ENCODE measurements at places on chromosomes 5 and 9.

GRCh38 chr5:18314192-18314778 lies 680.0 kb downstream of the TAF11L14 start:
- no peak for DNase-seq

GRCh38 chr9:77063645-77064285 lies 44.3 kb downstream of the FOXB2 start:
- DNase-seq = no peak

DNA sequence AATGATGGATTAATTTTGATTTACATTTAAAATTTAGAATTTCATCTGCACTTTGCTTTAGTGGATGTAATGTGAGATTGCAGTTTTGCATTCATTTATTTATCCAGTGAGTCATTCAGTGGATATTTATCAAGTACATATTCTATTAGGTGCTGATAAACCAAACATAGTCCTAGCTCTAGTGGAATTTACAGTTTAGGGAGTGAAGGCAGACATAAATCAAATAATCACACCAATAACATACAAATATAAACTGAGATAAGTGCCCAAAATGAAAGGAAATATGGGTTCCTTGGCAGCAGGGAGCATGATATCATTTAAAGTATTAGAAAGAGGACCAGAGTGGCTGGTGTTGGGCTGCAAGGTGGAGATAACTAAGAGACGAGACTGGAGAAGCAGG lies 14.7 kb upstream of the NIPBL start:
- no peak for DNase-seq

DNA sequence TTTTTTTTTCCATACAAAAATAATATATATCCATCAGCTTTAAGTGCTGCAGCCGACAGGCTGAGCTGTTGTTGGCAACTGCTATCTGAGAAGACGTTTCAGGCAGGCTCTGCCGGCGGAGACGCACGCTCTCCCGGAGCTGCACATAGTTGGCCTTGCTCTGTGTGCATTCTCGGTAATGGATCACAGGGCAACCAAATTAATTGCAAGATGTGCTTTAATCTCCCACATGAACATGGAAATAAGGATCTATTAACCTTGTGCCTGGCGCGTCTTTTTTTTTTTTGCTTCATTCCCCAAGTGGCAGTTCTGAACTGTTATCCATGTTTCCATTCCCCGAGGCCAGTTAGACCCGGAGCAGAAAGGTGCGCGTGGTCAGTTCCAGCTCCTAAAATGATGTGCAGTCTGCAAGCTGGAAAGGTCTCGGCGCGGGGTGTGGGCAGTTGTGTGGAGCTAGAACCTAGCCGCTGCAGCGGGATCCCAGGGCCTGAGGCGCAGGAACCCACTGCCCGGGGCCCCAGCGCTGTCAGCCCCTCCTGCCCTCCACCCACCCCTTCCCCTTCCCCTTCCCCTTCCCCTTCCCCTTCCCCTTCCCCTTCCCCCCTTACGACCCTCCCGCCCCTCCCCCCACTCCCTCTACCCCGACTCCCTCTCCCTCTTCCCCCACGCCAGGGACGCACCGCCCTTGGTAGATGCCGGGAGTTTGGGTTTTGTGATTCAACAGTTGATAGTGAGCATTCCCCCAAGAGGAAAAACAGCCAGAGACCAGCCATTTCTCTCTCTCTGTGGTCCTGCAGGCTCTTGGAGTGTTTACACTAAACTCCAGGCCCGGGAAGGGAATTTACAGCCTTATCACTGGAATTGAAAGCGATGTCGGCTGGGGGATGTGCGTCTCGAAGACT lies 137.8 kb downstream of the CEP120 start:
- DNase-seq = no peak

Data from thymus (tissue), 14 donors.